ENCODE measurements at places on chromosomes 5 and 9.
A peak's percentile ranks its signal among the peaks of the same experiment; 100 is the strongest.

- no peak for DNase-seq
Measured at GRCh38 chr5:102792705-102793104, 37.6 kb downstream of the PAM start.

- no peak for DNase-seq
Measured at GRCh38 chr9:105975886-105976645, 281.7 kb downstream of the TMEM38B start.

DNA sequence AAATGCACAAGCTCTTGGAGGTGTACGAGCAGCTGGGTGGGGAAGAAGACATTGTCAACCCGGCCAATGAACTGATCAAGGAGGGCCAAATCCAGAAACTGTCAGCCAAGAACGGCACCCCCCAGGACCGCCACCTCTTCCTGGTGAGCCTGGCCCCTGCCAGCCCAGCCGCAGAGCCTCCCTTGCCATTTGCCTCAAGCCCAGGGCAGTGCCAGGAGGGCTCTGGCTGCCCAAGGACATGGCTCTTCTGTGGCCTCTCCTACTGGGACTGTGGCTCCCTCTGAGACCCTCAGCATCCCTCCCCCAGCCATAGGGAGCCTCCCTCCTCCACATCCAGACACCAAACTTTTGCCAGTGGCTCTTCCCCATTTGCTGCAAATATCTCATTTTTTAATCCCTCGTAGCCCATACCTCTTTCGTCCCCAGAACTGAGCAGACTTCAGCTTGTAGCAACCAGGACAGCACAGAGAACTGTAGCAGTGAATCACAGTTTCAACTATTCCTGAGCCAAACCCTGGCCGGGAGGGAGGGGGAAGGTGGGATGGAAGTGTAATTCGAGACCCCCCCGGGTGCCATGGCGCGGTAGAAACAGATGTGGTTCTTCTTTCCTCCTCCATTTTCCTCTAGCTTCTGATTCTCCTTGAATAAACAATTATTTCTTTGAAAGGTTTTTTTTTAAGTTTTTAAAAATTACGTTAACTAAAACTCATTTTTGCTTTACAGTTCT is 44.5 kb upstream of the SUSD3 start:
- no peak for DNase-seq

GRCh38 chr5:141512390-141512910 is 23.6 kb downstream of the PCDHGC5 start:
- DNase-seq, result peak; percentile 78

DNA sequence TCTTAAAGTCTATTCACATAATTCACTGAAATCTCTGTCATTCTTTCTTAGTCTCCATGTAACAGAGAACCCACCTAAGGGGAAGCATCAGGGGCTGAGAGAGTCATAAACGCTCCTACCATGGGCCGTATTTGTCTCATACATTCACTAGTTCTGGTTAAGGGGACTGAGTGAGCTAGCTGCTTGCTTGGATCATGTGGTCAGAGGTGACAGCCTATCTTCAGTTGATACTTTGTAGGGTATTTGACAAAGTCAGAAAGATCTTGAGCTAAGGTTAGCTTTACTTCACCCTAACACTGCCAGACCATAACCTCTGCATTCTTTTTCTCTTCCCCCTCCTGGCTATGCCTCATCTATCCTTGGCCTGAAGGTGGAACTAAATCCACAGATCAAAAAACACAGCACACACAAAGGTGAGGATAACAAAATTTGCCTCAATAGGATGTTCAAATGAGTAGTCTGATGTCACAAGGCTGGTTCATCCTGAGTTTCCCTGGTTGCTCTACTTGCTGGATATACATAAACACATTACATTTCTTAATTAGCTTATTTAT is 66.5 kb downstream of the MARCHF3 start:
- no peak for DNase-seq

- DNase-seq, result no peak
Measured at GRCh38 chr9:83070261-83070660, 7.3 kb upstream of the RASEF start.

GRCh38 chr9:69645488-69645887 is 26.7 kb downstream of the APBA1 start:
- no peak for DNase-seq

DNA sequence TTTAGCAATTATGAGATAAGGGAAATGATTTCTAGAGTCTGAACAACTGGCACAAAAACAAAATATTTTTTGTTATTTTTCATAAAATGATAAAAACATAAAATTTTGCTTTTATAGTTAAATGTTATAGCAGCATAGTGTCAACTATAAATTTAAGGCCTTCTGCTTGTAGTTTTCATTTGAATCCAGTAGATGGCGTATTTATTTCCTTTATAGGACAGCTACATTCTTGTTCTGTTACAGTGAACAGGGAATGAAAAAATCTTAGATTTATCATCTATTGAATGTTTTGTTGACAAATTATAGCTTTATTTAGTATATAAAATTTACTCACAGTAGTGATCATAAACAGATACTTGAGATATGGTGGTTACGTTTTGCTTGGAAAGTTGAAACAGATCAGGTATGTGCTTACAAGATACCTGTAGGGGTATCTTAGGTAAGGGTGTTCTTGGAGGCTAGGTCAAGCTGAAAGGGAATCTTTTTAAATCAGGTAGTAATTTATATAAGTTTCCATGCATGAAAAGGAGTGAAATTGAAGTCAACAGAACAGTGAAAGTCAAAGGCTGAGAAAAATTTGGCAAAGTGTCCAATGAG is 239.3 kb upstream of the GRIN3A start:
- no peak for DNase-seq

Measured in activated T-helper 9 cell treated with anti-CD3 and anti-CD28 coated beads, Interleukin-2, amount 50 U/mL, for 16 hours (primary cell).